ENCODE measurements at places on chromosomes 11 and 22. TPM values are rescaled to one million over a fixed set of nuclear protein-coding genes. Genes with fewer than 3 reads are reported as not detected.

GRCh38 chr11:5088556-5088955, 19.2 kb downstream of the OR52E1 start:
- no peak for DNase-seq

DNA sequence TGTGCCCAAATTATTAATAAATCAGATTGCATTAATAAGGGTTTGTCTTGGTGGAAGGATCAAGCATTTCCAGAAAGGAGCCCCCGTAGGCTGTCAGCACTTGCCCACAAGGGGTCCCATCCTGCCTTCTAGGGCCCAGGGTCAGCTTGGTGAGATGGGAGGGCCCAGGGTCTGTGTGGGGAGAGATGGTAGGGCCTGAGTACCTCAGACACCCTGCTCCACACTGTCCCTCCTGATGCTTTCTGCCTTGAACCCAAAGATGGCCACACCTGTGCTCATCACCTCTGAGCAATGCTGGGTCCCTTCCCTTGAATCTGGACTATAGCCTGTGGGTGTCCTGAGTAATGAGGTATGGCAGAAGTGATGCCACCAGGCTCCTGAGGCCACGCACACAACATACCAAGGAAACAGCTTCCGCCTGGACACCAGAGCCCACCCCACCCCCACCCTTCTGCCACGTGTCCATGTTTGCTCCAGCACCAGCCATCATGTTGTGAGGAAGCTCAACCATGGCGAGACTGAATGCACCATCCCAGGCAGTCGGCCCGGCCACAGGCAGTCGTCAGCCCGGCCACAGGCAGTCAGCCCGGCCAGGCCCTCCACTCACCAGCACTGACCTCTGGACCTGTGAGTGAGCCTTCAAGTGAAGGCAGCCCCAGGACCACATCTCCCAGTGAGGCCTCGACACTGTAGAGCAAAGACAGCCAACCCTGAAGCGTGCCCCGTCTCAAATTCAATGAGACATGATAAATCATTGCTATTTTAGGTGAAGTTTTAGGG, 6.8 kb downstream of the BET1L start:
- DNase-seq: no peak

- no peak for DNase-seq
Observed at GRCh38 chr22:38735465-38736256, 20.1 kb downstream of the SUN2 start.

GAB4 gene
- not detected for total RNA-seq

- peak; percentile 86 for DNase-seq
Observed at GRCh38 chr11:8671193-8671612, 11.3 kb downstream of the TRIM66 start.

- no peak for DNase-seq
Observed at GRCh38 chr22:29988719-29989118, 91.5 kb upstream of the HORMAD2 start.

DNA sequence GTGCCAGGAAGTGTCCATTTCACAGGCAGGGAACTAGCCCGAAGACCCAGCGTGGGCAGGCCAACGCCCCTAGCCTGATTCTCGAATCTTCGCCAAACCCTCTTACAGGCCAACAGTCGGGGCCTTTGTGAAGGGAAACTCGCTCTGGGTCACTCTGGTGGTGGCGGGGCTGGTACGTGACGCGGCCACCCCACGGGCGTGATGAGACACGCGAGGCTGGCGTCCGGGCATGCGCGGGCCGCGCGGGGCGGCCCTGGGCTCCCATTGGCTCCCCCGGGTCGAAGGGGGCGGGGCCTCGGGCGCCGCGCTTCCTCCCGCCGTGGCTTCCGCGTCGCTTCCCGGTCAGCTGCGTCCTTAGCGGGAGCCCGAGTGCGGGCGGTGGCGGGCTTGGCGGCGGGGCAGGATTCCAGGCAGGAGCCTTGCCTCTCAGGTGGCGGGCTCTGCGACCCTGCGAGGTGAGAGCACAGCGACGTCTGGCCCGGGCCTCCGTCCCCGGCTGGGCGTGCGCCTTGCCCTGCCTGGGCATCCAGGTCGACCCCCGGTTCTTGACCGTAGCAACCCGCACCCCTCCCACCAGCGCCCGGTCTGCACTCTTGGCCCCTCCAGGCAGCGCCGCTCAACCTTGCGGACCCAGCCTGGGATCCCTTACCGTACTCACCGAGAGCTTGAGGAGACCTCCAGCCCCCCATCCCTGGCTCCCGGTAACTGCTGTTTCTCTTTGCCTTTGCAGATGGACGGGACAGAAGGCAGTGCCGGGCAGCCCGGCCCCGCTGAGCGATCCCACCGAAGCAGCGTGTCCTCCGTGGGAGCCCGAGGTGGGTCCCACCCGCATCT, at the start of gene FRMD8:
Gene FRMD8, plus strand, starts transcription at position 331 of the 834 bp plus-strand sequence. Its CDS starts 400 bp downstream, at position 731.
- DNase-seq: peak; percentile 97

SLC17A6 gene
- not detected for total RNA-seq

- DNase-seq: no peak
Observed at GRCh38 chr11:121554552-121554951, 101.8 kb upstream of the SORL1-AS1 start.

DNA sequence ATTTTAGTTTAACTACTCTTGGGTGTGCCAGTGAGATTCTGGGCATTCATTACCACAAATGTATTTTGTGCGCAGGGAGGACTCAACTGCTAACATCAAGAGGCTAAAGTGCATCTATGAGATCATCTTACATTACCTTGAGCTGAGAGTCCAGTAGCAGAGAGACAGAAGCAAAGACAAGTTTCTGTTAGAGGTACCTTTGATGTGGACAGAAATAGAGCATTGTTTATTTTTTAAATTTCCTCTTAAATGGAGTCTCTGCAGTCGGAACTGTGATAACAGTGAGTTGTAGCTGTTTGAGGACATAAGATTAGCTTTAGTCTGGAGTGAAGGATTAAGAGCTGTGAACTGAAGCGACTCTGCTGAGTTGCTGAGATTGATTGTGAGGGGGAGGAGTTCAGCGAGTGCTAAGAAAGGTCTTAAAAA, 297.0 kb downstream of the CADM1 start:
- DNase-seq: no peak

- DNase-seq: no peak
Observed at GRCh38 chr22:42794551-42795510, 62.2 kb downstream of the ARFGAP3 start.

- no peak for DNase-seq
Observed at GRCh38 chr22:31867386-31868153, 76.8 kb upstream of the YWHAH start.

CBX7 gene
- 166 TPM for total RNA-seq
